CD8-positive, alpha-beta memory T cell (primary cell): ENCODE measurements at places on chromosomes 7 and 10. TPM values are rescaled to one million over a fixed set of nuclear protein-coding genes. Genes with fewer than 3 reads are reported as not detected.

DNA sequence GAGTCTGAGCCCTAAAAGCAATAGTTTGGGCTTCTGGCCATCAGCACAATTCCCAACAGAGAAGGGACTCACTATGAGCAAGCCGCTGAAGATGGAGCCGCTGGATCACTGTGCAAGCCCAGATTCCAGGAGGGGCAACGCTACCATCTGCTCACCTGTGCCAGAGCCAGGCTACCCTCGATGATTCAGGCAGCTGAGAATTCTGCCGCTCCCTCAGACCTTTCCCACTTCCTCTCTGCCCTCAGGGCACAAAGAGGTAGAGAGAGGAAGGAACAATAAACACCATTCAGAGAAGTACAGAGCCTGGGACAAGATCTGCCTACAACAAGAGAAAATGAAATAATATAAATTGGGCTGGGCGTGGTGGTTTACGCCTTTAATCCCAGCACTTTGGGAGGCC is 98.1 kb downstream of the MYOF start:
- no peak for DNase-seq
- no peaks in the 10 kb centered on the region for H3K36me3 ChIP-seq
- peaks cover 11% of the 10 kb centered on the region for H3K4me1 ChIP-seq
- no peak overlapping the region for H3K27ac ChIP-seq
- H3K4me3 ChIP-seq = no peak overlapping the region

TUBAL3 gene
- not detected for total RNA-seq

INSYN2A gene
- total RNA-seq = not detected

TSPAN14 gene
- total RNA-seq = 46.8 TPM

DNA sequence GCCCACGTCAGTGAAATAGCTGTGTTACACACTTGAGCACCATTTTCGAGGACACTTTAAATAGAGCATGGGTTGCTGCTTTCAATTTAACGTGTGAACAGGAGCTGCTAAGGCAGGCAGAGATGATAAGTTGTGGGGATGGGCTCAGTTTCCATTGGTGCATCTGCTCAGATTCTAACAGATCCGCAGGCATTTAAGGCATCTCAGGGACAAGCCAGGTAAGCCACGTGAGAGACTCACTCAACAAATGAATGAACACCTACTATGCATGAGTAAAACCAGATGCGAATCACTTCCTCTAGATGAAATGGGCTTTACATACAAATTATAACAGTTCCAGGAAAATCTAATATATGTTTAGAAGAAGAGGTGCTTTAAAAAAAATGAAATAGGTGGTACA is 34.6 kb downstream of the PLXNA4 start:
- no peak overlapping the region for H3K27ac ChIP-seq
- no peak for DNase-seq
- no peaks in the 10 kb centered on the region for H3K27me3 ChIP-seq
- H3K4me3 ChIP-seq = no peak overlapping the region
- no peaks in the 10 kb centered on the region for H3K4me1 ChIP-seq

AOAH gene
- 25.0 TPM for total RNA-seq

- no peak overlapping the region for H3K27ac ChIP-seq
- peaks cover 10% of the 10 kb centered on the region for H3K36me3 ChIP-seq
Observed at GRCh38 chr7:5635006-5635405, 146.5 kb downstream of the RNF216 start.

DNA sequence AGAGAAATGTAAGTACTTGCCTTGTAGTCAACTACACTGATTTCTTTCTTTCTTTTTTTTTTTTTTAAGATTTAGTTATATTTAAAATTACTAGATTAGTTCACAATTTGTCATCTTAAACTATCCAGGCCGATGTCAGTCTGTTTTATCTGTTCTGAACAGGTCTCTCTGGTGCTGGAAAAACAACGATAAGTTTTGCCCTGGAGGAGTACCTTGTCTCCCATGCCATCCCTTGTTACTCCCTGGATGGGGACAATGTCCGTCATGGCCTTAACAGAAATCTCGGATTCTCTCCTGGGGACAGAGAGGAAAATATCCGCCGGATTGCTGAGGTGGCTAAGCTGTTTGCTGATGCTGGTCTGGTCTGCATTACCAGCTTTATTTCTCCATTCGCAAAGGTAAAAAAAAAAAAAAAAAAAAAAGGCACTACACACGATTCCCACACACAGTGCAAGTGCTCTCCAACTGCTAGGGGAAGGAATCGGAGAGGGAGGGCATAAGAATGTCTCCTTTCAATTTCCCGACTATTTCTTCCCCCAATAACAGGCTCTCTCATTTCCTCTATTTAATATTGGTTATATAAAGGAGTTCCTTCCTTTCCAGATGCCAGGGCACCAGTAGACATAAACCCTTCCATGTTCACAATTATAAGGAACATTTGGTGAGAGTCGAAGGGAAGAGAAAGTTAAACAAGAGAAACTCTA is 53.4 kb downstream of the PAPSS2 start:
- DNase-seq = no peak
- no peaks in the 10 kb centered on the region for H3K4me1 ChIP-seq

DNA sequence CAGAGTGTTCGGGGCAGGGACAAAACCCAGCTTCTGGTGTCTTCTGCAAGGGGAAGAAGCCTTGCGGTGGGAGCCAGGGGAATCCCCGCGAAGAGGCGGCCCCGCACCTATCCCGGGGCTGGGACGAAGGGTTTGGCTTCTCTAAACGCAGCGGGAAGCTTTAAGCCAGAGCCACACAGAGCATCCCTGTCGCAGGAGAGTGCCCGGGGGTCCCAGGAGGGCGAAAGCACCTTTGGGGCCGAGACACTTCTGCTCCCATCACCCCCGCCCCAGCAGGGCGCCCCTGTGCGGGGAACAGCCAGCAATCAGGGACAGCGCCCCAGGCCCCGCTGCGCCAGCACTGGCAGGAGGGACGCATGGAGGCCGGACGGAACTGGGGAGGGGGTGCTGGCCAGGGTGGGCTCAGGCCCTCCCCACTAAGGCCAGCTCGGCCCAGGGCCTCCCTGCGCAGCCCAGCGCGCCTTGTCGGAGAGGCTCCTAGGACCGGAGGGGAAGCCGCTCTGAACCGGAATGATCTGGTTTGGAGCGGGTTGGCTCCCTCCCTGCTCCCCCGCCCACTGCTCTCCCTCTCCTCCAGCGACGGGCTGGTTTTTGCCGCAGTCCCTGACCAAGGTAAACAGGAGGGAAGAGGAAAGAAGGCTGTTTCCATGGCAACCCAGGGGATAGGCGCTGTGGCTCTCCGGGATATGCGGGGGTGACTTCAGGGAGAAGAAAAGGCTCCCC is 63.9 kb downstream of the TMEM209 start:
- H3K36me3 ChIP-seq = no peaks in the 10 kb centered on the region
- no peak for DNase-seq
- H3K27ac ChIP-seq = peak overlapping the region; percentile 67
- no peaks in the 10 kb centered on the region for H3K27me3 ChIP-seq

ENTPD1 gene
- 7.1 TPM for total RNA-seq

- peak; percentile 59 for DNase-seq
- H3K27me3 ChIP-seq = no peaks in the 10 kb centered on the region
Observed at GRCh38 chr10:96720422-96721206, at the start of gene PIK3AP1. TSS of gene PIK3AP1 (minus strand) at chr10:96720514. CDS start at chr10:96720394, 120 bp downstream.

ACHE gene
- 0.20 TPM for total RNA-seq

- peak overlapping the region; percentile 88 for H3K27ac ChIP-seq
- no peaks in the 10 kb centered on the region for H3K36me3 ChIP-seq
Observed at GRCh38 chr7:76358011-76358480, 745 bp downstream of the YWHAG start.

DNA sequence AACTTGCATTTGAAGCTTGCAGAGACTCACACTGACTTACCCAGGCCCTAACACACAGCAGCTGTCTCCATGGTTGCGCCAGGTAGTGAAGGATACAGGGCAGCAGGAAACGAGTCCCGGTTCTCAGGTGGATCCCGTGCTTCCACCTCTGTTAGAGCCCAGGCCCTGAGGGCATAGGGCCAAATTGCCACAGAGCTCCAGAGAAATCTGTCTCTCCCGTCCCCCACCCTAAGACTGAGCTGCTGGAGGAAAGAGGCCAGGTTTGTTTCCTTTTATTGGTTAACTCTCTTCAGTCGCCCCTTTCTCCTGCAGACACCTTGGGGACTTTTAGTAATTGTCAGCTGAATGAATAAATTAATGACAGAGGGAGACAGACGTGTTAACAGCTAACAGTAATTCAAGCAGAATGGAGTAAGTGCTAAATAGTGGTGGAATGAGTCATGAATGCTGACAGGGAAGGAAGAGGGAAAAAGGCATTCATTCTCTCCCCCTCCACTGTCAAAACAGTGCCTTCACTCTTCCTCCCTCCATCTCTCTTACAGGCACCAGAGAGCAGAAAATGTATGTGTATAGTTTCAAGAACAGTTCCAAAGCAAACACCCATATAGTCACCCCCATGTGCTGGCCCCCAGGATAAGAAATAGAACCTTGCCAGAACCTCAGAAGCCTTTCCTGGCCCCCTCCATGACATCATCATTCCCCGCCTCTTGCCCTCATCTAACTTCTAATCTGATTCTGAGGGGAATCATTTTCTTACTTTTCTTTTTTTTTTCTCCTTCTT is 16.8 kb upstream of the DLG5 start:
- H3K4me3 ChIP-seq = no peak overlapping the region
- no peaks in the 10 kb centered on the region for H3K36me3 ChIP-seq
- no peaks in the 10 kb centered on the region for H3K4me1 ChIP-seq
- DNase-seq = no peak
- no peaks in the 10 kb centered on the region for H3K27me3 ChIP-seq

GRCh38 chr10:11164803-11165590 is 147.3 kb downstream of the CELF2 start:
- H3K27ac ChIP-seq = peak overlapping the region; percentile 92
- peak overlapping the region; percentile 72 for H3K4me3 ChIP-seq
- H3K4me1 ChIP-seq = peaks cover 59% of the 10 kb centered on the region
- DNase-seq = peak; percentile 69
- H3K27me3 ChIP-seq = no peaks in the 10 kb centered on the region

- H3K27me3 ChIP-seq = no peaks in the 10 kb centered on the region
- no peak for DNase-seq
- H3K4me3 ChIP-seq = no peak overlapping the region
- no peaks in the 10 kb centered on the region for H3K36me3 ChIP-seq
- H3K27ac ChIP-seq = no peak overlapping the region
- peaks cover 6% of the 10 kb centered on the region for H3K4me1 ChIP-seq
Observed at GRCh38 chr7:113119429-113119828, 1.1 kb upstream of the SMIM30 start.

DNA sequence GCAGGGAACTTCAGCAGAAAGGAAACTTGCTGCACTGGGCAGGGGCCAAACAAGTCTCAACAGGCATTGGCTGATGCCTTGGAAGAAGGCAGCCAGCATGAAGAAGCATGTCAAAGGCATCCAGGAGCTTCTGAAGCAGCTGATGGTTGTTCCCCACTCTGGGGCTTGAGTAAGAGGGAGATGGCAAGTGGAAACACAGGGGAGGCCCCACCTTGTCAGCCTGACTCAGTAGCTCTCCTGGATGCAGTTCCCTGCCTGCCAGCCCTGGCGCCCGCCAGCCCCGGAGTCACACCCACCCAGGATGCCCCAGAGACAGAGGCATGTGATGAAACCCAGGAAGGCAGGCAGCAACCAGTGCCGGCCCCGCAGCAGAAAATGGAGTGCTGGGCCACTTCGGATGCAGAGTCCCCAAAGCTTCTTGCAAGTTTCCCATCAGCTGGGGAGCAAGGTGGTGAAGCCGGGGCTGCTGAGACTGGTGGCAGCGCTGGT is 96.5 kb downstream of the TACC2 start:
- no peaks in the 10 kb centered on the region for H3K4me1 ChIP-seq
- no peak overlapping the region for H3K4me3 ChIP-seq
- DNase-seq = no peak
- H3K27me3 ChIP-seq = no peaks in the 10 kb centered on the region
- no peaks in the 10 kb centered on the region for H3K36me3 ChIP-seq

- H3K27me3 ChIP-seq = no peaks in the 10 kb centered on the region
- no peak for DNase-seq
- H3K4me3 ChIP-seq = no peak overlapping the region
- no peaks in the 10 kb centered on the region for H3K36me3 ChIP-seq
Observed at GRCh38 chr10:8144496-8144895, 90.0 kb downstream of the GATA3 start.

GRCh38 chr10:3936422-3937040 is 151.5 kb upstream of the KLF6 start:
- H3K4me1 ChIP-seq = peaks cover 15% of the 10 kb centered on the region
- no peak overlapping the region for H3K4me3 ChIP-seq
- H3K36me3 ChIP-seq = no peaks in the 10 kb centered on the region
- no peak overlapping the region for H3K27ac ChIP-seq
- DNase-seq = no peak

DNA sequence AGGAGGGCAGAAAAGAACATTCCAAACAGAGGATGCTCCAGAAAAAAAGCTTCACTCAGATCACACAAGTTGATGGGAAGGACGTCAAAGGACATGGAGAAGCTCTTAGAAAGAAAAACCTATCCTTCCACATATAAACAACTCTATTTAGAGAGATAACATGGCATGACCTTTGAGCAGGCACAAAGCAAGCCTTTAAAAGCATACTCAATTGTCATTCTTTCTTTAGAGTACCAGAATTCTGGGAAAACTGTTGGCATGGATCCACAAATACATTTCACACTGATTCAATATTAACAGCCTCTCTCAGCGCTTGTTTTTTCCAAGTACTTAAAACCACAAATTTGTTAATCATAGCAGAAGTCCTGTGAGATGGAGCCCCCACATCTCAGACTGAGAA is 7.3 kb upstream of the ABLIM1 start:
- no peak for DNase-seq
- no peaks in the 10 kb centered on the region for H3K27me3 ChIP-seq
- no peaks in the 10 kb centered on the region for H3K36me3 ChIP-seq
- H3K4me1 ChIP-seq = no peaks in the 10 kb centered on the region

WAPL gene
- total RNA-seq = 49.7 TPM

DUSP5 gene
- 69.8 TPM for total RNA-seq
